Activated T-cell treated with anti-CD3 and anti-CD28 coated beads, Interleukin-2, amount 50 U/mL, for 24 hours (primary cell): ENCODE measurements at places on chromosomes 11 and 22.

DNA sequence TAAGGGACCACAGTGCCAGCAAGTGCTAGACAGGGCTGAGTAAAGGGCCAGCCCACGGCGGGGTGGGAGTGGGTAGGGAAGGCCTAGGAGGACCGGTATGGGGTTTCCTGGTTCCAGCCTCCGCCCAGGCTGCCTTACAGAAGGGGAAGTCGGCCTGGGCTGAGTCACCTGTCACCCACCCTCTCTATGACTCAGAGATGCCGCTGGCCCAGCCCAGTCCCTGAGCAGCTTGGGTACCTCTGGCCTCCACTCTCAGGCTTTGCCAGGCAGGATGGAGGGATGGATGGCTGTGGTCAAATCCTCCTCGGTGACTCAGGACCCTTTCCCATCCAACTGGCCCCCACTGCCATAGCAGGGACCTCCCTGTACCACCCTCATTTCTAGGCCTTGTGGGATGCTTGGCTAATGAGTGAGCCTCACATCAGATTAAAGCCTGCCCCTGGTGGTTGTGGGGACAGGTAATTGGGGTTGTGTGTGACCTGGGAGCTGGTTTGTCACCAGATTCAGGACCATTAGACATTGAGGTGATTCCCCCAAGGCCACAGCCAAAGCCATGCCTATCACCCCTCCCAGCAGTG is 13.9 kb downstream of the SLC35E4 start:
- DNase-seq: peak; percentile 88

- DNase-seq: no peak
Observed at GRCh38 chr11:73173755-73174494, 31.8 kb upstream of the FCHSD2 start.

GRCh38 chr11:88480223-88480622 is 142.7 kb upstream of the CTSC start:
- no peak for DNase-seq

DNA sequence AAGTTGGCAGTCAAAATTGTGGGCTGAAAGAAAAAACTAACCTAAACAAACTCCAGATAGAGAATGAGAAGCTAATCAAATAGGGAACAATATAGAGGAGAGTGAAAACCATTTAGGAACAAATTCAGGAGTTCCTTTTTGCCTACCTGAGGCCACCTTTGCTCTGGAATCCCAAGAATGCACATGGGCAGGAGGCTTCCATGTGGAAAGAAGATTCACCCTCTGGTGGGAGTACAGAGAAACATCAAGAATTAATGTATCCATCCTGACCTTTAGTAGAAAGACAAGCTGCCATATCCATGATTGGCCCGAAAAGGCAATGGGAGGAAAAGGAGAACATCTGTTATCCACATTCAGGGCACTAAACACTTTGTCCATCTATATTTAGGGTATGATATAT is 35.0 kb upstream of the MRGPRX1 start:
- DNase-seq: no peak

DNA sequence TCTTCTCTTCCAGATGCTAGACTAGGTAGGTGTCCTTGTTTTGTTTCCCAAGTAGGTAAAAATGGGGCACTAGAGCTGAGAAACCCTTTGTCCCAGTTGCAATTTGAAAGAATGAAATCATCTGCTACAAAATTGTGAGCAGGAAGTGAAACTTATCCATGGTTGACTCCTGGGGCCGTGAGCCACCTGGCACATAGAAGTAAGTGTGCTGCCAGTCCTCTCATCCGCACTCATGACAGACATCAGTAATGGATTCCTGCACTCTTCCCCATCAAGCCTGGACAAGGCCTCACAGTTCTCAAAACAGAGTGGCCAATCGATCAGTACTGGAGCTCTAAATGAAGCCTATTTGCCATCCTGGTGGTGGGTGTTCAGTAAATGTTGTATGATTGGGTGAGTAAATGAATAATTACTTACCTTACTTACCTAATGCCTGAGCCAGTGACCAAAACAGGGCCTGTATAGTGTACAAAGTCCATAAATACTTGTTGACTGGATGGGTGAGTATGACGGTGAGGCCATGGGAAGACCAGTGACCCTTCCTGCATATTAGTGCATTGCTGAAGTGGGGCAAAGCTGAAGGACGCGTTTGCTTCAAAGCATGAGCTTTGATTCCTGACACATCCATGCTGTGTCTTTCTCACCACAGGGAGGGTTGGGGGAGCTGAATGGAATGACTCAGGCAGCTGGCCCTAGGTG is 68.9 kb upstream of the HEPHL1 start:
- DNase-seq: no peak

- no peak for DNase-seq
Observed at GRCh38 chr11:88414385-88414861, 76.9 kb upstream of the CTSC start.

GRCh38 chr11:76376746-76377558 is 4.0 kb downstream of the THAP12 start:
- DNase-seq: no peak

DNA sequence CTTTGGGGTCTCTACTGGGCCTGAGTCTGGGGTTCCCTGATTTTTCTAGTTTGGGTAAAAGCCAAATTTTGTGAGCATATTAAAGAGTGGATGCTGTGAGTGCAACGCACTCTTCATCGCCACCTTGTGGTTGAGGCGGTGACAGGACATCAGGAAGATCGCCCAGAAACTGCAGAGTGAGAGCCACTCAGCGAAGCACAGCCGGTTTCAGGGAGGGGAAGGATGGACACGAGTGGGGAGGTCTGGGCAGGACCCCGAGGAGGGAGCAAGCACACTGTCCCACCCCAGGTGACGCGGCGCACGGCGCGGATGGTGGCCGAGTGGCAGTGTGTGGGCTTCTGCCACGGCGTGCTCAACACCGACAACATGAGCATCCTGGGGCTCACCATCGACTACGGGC is 9.1 kb downstream of the SELENOO start:
- peak; percentile 74 for DNase-seq

DNA sequence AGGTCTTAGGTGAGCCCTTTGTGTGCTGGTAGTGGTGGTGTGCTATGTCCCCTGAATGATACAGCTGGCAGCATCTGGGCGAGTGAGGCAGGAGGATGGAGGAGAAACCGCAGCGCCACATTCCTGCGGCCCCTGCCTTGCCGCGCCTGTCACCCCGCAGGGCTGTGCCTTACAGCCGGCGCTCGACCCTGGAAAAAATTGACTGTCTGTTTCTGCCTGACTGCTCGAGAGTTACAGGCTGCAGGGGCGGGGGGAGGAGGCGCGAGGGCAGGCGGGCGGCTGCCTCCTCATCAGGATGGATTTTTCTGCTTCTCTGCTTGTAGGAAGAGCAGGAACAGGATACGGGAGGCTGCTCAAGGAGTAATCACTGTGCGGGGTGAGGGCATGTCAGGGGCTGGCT is 443.4 kb downstream of the MIAT start:
- no peak for DNase-seq

DNA sequence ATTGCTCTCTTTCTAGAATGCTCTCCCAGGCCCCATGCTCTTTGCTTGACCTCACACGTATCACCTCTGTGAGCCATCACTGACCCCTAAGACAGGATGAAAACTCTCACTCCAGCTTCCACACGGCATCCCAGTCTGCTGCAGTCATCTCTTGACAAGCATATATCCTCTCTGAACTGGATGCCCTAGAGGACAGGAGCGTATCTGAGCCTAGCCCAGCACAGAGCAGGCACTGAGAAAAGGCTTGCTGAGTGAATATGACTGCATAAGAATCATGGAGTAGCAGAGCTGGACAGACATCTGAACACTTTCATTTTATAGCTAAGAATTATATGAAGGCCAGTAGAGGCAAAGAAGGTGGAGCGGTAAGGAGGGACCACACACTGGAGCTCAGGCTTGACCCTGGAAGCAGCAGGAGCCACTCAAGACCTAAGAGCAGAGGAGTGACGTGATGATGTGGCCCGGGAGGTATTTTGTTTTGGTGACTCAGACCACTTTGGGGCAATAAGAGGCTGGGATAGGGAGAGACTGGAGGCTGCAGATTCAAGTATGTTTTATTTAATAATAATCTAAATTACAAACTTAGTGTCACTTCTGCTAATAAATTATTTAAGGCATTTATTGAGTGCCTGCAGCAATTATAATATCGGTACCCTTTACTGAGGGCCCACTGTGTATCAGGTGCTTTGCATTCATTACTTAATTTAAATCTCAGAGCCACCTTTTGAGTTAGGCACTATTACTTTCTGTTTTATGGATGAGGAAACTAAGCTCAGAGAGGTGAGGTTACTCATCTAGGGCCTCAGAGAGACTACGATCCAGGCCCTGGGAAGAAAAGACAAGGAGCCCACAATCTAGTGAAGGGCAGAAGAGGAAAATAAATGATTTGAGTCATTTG is 42.6 kb downstream of the MAP6 start:
- DNase-seq: no peak

DNA sequence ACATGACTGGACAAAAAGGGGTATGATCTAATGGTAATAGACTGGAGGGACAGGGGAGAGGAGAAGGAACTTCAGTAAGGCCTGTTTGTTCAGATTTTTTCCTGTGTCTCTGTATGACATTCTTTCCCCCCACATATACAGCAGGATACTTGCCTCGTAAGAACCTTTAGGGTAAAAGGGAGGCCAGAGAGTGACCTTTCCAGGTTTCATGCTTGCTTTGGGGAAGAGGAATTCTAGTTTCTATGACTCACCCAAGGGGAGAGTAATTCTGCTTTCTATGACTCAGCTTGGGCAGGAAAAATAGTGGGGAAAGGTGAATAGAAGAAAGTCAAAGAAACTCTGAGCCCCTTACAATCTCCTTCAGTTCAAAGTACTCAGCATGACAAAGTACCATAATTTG is 457.0 kb downstream of the DLG2 start:
- no peak for DNase-seq

DNA sequence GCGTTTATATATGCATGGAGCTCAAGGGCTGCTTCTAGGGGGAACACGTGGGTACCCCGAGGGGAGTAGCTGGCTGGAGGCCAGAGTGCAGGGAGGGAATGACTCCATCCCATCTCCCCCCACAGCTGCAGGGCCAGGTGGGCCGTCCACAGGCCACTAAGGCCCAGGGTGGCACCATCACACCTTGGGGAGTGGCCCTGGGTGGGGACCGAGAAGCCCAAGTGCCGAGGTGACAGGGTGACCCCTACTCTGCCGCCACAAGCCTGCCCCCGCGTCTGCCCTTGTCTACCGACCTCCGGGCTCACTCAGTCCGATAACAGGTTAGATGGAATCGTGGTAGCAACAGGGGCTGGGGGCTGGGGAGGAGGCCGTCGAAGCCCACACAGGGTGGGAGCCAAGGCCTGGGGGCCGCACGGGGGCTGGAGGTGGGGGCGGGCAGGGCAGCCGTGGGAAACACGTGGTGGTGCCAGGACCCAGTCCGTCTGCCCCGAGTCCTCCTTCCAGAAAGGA is 125.7 kb downstream of the KCNQ1OT1 start:
- DNase-seq: no peak

GRCh38 chr11:65329478-65329877 is 4.2 kb upstream of the DPF2 start:
- no peak for DNase-seq

DNA sequence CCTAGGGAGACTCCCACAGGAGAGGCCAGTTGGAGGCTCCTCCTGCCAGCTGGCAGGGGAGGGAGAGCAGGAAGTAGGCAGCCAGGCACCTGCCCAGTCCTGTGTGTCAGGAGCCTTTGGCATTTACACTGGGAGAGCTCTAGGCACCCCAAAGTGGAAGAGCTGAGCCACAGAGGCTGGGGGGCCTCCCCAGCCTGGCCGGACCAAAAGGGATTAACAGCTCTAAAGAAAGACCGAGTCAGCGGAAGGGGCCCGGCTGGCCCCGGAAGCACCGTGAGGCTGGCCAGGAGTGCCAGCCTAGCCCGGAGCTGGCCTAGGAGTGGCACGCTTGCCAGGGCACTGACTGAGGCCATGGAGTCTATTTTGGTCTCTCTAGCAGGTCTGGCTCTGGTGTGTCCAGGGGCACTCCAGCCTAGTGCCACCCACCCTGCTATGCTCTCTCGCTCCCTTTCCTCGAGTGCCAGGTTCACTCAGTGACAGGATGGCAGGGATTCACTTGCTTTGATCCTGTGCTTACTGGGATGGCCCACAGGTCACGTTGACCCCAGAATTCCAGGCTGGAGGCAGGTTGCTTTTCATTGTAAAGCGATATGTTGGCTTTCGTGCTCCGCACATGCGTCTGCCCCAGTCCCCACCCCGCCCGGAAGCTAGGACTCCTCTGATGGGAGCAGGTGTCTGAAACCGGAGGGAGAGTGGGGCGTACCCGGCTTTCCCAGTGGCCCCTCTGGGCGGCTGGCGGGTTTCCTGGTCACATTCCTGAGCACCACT is 3.3 kb upstream of the KMT5B start:
- DNase-seq: no peak

DNA sequence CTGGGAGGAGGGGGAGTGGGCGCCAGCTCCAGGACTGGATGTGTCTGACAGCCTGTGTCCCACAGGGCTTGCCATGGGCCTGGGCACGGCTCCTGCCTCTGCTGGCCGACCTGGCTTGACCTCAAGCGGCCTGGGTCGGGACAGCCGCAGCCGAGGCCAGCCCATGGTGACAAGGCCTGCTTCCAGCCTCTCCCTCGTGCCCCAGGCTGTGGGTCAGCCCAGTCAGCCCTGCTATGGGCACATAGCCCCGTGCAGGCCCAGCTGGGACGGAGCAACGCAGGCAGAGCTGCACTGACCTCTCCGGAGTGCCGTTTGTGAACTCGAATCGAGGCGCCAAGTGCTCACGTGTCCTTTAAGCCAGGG is 17.9 kb downstream of the OSBPL5 start:
- DNase-seq: no peak

- DNase-seq: peak; percentile 12
Observed at GRCh38 chr11:68979931-68980775, 633 bp downstream of the MRGPRD start.

DNA sequence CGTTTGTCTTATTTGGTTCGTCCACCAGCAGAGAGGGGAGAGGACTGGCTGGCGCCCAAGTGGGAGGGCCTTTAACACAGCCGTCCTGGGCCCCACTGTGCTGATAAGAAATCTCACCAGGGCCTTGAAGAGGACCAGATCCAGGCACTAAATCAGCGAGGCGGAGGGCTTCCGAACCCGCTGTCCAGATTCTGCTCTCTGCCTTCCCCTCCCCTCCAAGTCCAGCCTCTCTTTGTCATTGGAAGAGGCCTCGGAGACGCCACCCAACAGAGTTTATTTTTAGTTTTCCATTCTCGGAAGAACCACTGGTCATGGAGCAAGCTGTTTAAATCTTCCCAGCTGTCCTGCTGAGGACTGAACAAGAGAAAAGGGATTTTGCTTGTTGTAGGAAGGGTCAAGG is 9.3 kb upstream of the FXYD6 start:
- DNase-seq: no peak

- no peak for DNase-seq
Observed at GRCh38 chr22:37266581-37267134, 15.7 kb upstream of the CYTH4 start.

- no peak for DNase-seq
Observed at GRCh38 chr11:47220401-47220821, 5.6 kb downstream of the DDB2 start.

DNA sequence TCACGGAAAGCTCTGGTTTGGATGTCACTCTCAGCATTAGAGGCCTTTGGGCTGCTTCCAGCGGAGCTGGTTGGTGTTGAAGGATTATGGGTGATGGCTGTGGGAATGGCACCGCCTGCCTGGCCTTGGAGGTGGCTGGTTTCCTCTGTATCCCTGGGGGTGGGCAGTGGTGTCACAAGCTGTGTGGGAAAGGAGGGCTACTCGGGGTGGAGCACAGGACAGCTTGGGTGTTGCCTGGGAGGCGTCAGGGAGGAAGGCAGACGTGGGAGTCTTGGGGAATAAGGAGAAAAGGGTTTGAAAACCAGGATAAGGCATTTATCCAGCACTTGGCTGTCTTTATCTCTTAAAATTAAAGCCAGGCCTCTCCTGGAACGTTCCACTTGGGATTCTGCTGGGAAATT is 71.8 kb downstream of the ADAMTS15 start:
- DNase-seq: no peak

GRCh38 chr22:50314455-50315288 is 7.2 kb upstream of the PLXNB2 start:
- peak; percentile 85 for DNase-seq

- DNase-seq: no peak
Observed at GRCh38 chr11:86948733-86949132, 6.5 kb downstream of the FZD4 start.
